Activated CD8-positive, alpha-beta memory T cell treated with anti-CD3 and anti-CD28 coated beads for 1 hour (primary cell): ENCODE measurements at places on chromosomes 2 and 18.

DNA sequence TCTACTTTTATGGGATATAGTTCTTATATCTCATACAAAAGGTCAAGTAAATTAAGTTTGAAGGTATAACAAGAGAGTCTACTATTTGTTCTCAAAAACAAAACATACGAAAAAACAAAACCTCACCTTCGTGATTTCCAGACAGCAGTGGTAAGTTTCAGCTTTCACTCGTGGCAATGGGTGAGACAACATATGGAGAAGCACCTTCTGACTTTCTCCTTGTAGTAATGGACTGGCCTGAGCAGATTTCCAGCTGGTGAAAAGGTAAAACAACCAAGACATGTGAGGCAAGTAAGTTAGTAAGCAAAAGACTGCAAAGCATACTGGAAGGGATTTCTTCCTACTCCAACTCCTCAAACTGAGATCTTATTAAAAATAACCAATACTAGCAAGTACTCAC, 39.6 kb downstream of the RTTN start:
- DNase-seq: no peak

DNA sequence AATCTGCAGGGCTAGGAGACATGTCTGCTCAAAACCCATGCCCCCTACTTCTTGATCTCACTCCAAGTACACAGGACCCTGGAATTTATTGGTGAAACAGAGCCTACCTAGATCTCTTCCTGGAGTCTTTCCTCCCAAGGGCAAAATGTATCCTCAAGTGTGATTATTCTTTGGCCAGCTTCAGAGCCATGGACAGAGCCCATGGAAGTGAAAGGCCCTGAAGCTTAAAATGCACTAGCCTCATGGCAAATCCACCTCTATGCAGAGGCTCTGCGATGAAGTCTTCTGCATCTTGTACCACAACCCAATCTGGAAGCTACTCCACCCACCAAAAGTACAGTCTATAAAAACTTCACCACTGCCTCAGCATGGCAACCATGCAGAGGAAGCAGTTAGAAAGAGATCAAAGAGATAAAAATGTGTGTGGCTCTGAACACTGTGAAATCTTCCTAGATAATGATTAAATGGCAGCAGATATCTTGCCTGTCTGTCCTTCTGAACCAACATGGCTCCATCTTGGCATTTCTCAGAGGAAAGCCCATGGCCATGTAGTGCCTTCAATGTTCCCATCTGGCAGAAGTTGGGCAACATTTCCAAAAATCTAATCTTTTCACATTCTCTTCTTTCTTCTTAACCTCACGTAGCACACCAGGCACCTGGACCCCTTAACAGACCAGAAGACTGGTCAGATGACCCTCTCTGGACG, 142.9 kb upstream of the KLF7 start:
- no peak for DNase-seq

DNA sequence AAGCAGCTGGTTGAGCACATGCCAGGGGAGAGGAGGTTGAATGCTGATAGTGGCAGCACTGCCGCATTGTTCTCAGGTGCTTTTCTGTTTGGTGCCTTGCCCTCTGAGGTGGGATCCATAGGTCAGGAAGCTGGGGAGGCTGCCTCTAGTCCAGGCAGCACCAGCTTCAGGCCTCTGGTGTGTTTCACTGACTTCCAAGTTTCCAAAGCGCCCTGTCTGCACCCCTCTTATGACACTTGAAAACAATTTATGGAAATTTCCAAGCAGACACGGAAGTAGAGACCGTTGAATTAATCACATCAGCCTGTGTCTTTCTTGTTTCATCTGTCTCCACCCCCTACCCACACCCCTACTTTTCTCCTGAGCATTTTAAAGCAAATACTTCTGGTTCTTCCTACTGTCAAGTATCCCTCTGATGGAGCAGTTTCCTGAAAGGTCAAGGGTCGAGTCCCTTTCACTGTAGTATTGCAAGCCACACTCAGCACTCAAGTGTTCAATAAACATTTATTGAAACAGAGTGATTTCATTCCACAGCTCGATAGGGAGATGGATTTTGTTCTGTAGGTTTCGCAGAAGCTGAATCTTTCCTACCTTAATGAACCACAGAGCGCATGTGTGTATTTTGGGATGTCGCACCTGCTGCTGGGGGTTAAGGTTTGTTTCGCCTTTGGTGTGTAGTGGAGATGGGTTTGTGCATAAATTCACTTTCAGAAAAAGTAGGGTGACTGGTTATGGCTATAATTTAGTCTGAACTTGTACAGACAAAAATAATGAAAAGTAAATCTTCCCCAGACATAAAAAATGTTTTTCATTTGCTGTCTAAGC, 21.4 kb downstream of the DGKD start:
- no peak for DNase-seq

GRCh38 chr2:33197198-33197938, 250.6 kb downstream of the LTBP1 start:
- no peak for DNase-seq

DNA sequence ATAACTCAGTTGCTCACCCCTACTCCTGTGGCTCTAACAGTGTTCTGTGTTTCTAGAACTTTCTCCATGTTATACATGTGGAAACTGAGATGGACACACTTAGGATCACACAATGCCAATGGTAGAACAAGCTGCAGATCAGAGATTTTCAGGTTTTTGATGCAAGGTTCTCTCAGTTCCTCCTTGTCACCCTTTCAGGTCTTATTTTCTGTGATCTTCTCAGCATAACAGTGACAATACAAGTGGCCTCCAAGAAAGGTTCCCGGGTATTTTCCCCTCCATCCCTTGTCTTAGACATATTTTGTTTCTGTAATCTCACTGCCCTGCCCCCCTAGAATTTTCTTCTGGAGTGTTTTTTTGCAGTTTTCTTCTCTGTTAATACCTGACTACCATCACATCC, 6.2 kb upstream of the MGAT5 start:
- DNase-seq: no peak

DNA sequence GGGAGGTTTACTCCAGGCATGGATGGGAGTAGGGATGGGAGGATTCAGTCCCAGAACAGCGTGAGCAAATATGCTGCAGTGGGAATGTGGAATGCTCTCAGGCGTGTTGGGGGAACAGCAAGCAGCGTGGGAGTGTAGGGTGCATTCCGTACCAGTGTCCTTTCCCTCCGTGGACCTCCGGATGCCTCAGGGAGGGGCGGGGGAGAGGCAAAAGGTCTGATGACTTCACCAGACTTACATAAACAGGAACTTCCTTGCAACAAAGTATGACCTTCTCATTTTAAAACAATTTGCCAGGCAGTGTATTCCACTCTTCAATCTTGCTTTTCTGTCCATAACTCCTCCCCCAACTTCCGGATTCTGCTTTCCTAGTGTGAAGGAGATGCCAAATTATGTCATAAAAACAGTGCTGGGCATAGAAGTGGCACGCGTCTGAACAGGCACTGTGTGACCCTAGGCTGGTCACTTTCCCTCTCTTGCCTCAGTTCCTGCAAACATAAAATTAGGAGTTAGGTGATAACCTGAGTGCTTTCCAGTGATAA, 36.9 kb downstream of the RPL37A start:
- no peak for DNase-seq

- no peak for DNase-seq
Observed at GRCh38 chr2:236273126-236273525, 8.9 kb upstream of the ASB18 start.

DNA sequence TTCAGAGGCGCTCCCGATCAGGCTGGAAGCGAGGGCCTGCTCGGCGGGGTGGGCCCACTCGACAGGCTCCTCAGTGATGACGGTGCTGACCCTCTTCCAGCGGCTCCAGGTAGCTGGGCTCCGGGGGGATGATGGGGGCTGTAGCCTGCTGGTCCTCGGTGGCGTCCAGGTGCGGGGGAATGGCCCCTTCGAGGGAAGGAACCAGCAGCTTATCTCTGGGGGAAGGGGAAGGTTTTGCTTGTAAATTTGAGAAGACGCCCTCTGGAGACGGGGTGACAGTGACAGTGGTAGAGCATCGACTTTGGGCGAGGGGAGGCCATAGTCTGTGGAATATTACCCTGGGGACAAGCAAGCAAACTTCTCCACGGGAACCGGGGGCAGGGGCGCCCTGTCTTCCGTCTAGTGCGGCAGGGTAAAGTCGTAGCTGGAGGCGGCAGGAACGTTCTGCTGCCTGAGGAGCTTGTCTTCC, 891.9 kb upstream of the LRRTM1 start:
- no peak for DNase-seq

DNA sequence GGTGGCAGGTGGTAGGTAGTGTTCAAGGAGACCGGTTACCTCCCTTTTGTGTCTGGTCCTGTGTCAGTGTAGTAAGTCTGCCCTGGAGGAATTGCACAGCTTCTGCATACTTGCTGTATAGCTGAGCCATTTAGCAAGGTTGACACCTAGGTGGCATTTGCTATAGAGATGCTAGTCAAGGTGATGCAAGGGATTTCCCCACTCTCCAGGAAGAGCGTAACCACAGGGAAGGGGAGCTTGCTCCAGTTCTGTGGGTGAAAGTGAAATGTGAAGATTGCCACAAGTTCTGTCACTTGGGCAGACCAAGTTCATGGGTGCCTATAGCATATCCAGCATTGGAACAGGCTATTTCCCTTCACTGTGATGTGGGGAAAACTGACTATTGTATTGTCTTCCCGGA, 28.1 kb downstream of the NAT8 start:
- no peak for DNase-seq

- DNase-seq: no peak
Observed at GRCh38 chr2:45180033-45180746, 170.9 kb upstream of the SIX2 start.

- DNase-seq: no peak
Observed at GRCh38 chr2:198913394-198914152, 544.2 kb downstream of the SATB2 start.

GRCh38 chr2:33304032-33304864, 172.2 kb upstream of the RASGRP3 start:
- DNase-seq: no peak

DNA sequence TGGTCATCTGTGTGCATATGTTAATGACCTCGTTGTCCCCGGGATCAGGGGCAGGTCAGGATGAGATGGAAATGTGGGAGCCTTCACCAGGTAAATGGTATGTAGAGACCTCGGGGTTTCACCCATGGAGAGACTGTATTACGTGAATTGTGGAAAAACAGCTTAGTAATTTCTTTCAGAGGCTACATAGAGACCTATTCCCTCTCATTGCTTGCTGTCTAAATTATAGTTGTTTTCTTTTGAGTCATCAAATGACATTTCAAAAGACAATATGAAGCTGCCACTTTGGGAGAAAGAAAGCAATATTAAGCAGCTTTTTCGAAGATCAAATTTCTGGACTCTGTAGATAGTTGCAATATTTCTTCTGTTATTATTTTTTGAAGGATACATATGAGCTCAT, 20.4 kb downstream of the ADAM23 start:
- DNase-seq: no peak

DNA sequence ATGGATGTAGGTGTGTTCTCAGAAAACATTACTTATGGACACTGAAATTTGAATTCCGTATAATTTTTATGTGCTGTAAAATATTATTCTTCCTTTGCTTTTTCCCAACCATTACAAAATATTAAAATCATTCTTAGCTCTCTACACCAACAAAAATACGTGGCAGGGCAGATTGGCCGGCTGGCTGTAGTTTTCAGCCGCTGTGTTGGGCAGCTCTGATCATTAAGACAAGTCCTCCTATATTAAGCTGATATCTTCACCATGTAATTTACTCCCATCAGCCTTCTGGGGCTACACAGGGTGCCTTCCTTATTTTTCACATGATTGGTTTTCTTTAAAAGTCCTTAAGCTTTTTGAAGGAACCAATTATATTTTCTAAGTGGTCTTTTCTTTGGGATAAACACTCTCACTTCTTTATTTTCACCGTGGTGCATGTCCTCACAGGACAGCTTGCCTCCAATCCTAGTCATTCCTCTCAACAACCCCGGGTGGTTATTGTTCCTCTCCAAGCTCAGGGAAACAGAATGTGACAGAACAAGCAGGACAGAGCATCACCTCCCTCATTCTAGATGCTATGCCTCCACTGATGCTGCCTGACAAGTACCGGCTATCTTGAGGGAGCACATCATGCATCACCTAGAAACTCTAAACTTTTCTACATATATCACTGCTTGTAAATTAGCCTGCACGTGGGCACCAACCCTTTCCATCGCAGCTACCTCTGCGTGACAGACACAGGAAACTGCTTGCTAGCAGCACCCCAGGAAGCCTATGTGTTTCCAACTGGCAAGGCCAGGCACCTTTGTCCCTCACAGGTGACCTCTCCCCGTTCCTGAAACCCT, 362.3 kb downstream of the MYCN start:
- no peak for DNase-seq

DNA sequence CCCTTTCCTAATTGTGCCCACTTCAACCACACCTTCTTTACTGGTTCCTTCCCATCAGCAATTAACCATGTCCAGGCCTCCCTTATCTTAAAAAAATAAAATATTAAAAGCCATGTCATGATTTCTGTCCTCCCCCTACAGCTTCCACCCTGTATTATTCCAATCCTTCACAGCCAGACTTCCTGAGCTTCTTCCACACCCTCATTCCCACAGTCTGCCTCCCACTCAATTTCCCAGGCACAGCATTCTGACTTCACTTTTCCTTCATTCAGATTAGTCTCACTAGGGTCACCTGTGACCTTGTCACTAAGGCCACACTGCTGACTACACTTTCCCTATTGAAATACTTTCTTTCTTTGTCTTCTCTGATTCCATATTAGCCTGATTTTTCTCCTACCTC, 159.4 kb downstream of the DIS3L2 start:
- no peak for DNase-seq

DNA sequence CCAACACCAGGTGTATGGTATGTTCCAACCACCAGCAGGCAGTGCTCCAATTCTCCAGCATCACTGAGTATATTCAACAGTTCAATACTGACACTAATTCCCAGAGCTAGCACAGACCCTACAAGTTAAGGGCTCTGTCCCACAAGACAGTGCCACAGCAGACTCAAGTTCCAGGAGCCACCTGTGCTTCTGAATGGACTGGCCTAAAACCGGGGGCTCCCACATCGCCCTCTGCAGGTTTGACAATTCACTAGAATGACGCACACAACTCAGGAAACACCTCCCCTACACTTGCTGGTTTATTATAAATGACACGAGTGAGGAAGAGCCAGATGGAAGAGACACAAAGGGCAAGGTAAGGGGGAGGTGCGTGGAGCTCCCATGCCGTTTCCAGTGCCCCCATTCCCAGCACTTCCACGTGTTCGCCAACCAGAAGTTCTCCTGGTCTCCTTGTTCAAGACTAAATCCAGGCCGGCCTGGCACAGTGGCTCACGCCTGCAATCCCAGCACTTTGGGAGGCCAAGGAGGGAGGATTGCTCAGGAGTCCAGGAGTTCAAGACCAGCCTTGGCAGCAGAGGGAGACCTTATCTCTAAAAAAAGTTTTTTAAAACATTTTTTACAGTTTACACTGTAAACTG, 12.2 kb upstream of the ATP6V1B1 start:
- DNase-seq: no peak

- no peak for DNase-seq
Observed at GRCh38 chr2:74530239-74531187, 780 bp downstream of the HTRA2 start.

- no peak for DNase-seq
Observed at GRCh38 chr2:158204741-158205165, 103.1 kb downstream of the UPP2 start.

- no peak for DNase-seq
Observed at GRCh38 chr2:6831229-6831628, 34.5 kb downstream of the CMPK2 start.

- no peak for DNase-seq
Observed at GRCh38 chr2:205103699-205104098, 558.4 kb downstream of the PARD3B start.
